Right kidney (tissue), 9 donors: ENCODE measurements at places on chromosomes 1 and 21.

- DNase-seq: no peak
Measured at GRCh38 chr21:38921511-38922251, 116.0 kb downstream of the ETS2 start.

DNA sequence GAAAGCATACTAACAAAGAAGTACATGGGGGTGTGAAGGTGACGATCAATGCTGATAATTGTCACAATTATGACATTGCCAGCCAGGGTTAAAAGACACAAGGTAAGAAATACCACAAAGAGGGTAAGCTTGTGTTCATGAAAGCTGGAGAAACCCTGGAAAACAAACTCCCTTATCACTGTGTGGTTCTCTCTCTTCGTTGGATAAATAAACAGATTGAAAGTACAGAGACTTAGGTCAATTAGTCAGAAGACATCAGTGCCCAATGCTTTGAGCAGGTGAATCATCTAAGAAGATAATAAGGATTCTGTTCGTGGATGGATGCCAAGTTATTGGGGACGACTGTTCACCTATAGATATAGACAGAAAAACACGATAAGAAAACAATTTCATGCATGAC is 22.4 kb upstream of the FCER1A start:
- DNase-seq: no peak

GRCh38 chr21:19120591-19120990 is 717.0 kb upstream of the TMPRSS15 start:
- no peak for DNase-seq

DNA sequence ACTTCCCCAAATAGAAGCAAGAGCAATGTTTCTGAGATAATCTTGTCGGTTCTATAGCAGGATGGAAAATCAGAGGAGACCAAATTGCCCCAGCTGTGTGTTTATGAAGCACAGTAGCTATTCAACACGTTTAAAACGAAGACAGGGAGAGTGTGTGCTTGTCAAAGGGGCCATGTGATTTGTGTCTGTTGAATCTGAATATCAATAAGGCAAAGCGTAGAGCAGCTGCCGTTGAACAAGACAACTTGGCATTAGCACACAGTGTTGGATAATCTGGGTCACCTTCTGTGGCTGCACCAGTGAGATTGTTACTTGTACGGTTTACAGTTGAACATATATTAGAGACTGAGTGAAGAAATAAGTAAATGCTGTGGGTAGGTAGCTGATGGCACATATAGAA is 1.0 kb downstream of the CRB1 start:
- no peak for DNase-seq

- DNase-seq: peak; percentile 46
Measured at GRCh38 chr1:236144446-236145150, 2.3 kb downstream of the GPR137B start.

GRCh38 chr1:83794384-83794783 is 204.5 kb downstream of the TTLL7 start:
- no peak for DNase-seq

- peak; percentile 57 for DNase-seq
Measured at GRCh38 chr1:6424619-6425593, at the start of gene ESPN. Gene ESPN, plus strand, starts transcription at chr1:6424776. Its CDS starts 180 bp downstream, at chr1:6424956.

- peak; percentile 17 for DNase-seq
Measured at GRCh38 chr1:115807723-115808122, 33.2 kb downstream of the NHLH2 start.

GRCh38 chr1:238214449-238214848 is 323.7 kb upstream of the ZP4 start:
- no peak for DNase-seq

- DNase-seq: peak; percentile 75
Measured at GRCh38 chr1:10941891-10942541, 70.4 kb upstream of the TARDBP start.

GRCh38 chr21:26280775-26281174 is 110.2 kb upstream of the APP start:
- DNase-seq: peak; percentile 16
